ENCODE measurements at places on chromosomes 1 and 21.

- DNase-seq = no peak
- H3K27me3 ChIP-seq = peaks cover 2% of the 10 kb centered on the region
- H3K4me3 ChIP-seq = no peak overlapping the region
- no peaks in the 10 kb centered on the region for H3K36me3 ChIP-seq
- H3K27ac ChIP-seq = no peak overlapping the region
- H3K4me1 ChIP-seq = no peaks in the 10 kb centered on the region
These were observed 61.1 kb downstream of the FYB2 start for GRCh38 chr1:56758135-56758534.

DNA sequence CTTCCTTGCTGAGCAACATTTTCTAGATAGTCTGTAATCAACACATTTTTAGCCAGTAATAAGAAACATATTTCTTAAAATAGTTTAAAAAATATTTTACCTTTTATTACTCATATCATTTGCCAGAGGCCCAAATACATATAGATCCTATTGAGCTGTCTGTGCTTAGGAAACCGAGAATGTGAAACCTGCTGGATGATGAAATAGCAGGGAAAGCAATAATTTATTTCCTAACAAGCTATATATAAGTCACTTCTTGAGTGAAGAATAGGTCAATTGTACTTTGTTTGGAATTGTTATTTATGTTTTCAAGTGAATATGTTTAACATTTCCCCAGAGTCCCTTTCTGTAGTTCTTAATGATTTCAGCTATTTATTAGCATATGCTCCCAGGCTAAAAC is 339.9 kb upstream of the TMPRSS15 start:
- no peaks in the 10 kb centered on the region for H3K36me3 ChIP-seq
- no peak for DNase-seq
- H3K4me1 ChIP-seq = no peaks in the 10 kb centered on the region
- H3K4me3 ChIP-seq = no peak overlapping the region
- H3K27ac ChIP-seq = no peak overlapping the region

DNA sequence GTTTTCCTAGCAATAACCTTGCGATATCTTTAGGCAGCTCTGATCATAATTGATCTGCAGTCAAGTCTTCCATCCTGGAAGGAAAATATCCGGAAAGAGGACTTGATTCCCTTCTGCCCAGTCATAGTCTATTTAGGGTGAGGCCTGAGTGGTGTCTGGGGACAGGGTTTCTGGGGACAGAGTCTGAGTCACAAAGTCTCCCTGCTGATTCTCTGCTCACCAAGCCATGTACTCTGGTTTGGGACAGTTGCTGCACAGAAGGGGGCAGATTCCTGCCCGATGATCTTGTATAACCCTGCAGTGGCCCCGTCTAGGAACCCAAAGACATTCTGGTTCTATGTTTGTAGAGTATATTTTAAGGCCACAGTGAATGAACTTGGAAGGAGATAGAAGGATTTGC is 178.8 kb downstream of the KCNJ6 start:
- DNase-seq = no peak
- H3K27me3 ChIP-seq = peaks cover 10% of the 10 kb centered on the region
- H3K4me1 ChIP-seq = no peaks in the 10 kb centered on the region
- H3K27ac ChIP-seq = no peak overlapping the region
- no peaks in the 10 kb centered on the region for H3K36me3 ChIP-seq
- no peak overlapping the region for H3K4me3 ChIP-seq

GRCh38 chr1:108141621-108142020 is 58.5 kb downstream of the SLC25A24 start:
- no peaks in the 10 kb centered on the region for H3K27me3 ChIP-seq
- DNase-seq = no peak
- peaks cover 62% of the 10 kb centered on the region for H3K36me3 ChIP-seq

DNA sequence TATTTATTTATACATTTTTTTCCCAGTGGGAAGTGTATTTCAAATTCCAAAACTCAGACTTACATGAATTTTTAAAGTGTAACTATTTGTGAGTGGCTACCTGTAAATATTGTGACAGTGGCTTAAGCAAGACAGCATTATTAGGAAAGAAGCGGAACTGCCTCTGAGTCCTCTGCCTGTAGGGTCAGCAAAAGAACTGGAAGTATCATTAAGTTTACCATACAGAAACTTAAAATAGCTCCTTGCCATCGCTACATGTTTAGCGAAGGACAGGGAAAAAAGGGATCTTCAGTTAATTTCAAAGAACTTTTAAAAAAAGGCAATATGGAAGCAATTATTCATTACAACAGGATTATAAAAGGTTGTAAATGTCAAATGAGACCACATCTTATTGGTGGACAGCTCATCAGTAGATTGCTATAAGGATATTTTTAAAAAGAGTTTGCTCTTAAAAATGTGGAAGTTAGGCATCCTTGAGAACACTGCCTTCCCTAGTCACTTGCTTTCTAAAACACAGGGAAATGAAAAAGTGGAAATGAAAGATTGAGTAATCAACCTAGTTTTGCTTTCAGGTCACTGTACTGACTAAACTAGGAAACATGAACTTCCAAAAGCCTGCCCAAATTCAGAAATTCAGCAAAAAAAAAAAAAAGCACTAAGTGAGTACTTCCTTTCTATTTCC is 39.2 kb downstream of the NSL1 start:
- peaks cover 52% of the 10 kb centered on the region for H3K4me1 ChIP-seq
- peak overlapping the region; percentile 68 for H3K27ac ChIP-seq
- DNase-seq = no peak

- H3K4me3 ChIP-seq = no peak overlapping the region
- DNase-seq = no peak
- H3K27ac ChIP-seq = no peak overlapping the region
- H3K4me1 ChIP-seq = no peaks in the 10 kb centered on the region
- H3K27me3 ChIP-seq = no peaks in the 10 kb centered on the region
These were observed 68.3 kb downstream of the PLA2G4A start for GRCh38 chr1:186897008-186897407.

DNA sequence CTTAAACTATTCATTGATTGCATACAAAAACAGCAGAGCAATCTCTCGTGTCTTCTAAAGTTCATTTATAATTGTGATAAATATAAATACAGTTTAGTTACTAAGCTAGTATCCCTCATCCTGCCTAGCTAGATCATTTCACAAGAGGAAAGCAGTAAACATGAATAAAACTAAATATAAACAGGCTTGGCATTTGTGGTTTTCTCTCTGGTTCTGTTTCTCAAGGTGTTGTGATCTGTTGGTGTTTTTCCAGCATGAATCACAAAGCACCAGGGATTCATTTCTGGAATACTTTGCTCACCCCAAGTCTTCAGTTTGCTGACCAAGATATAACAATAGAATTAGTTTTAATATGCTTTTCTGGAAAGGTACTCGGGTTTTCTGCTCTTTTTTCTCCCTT is 32.7 kb upstream of the GLIS1 start:
- peaks cover 17% of the 10 kb centered on the region for H3K4me1 ChIP-seq
- H3K36me3 ChIP-seq = peaks cover 31% of the 10 kb centered on the region
- H3K27me3 ChIP-seq = no peaks in the 10 kb centered on the region
- no peak overlapping the region for H3K4me3 ChIP-seq
- DNase-seq = no peak
- H3K27ac ChIP-seq = no peak overlapping the region

DNA sequence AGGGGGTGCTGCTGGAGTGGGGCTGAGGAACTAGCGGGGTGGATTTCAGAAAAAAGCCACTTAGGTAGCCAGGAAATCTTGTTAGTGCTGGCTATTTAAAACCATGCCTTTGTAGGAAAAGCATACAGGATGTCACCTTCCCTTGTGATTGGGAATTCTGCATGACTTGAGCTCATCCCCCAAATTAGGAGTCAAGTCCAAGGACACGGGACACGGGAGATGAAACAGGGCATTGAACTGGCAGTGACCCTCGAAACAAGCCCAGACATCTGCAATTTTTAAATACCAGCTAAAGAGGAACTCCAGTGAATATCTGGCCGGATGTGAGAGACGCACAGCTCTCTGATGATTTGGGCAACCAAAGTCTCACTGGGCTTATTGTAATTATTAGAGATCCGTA is 32.8 kb downstream of the C2CD2 start:
- no peak overlapping the region for H3K27ac ChIP-seq
- H3K36me3 ChIP-seq = peaks cover 5% of the 10 kb centered on the region
- H3K4me3 ChIP-seq = no peak overlapping the region
- peaks cover 32% of the 10 kb centered on the region for H3K4me1 ChIP-seq
- no peak for DNase-seq

DNA sequence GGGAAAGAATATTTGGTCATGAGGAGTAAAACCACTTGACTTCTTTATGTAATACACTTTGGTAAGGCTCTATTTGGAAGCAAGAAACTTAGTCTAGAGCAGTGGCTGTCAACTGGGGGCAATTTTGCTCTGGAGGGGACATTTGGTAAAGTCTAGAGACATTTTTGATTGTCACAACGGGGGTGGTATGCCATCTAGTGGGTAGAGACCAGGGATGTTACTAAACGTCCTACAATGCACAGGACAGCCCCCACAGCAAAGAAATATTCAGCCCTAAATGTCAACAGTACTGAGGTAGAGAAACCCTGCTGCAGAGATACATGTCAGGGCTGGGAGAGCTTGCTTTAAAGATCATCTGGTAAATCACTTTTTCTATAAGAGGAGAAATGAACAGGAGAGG is 13.5 kb downstream of the FUCA1 start:
- no peaks in the 10 kb centered on the region for H3K27me3 ChIP-seq
- DNase-seq = peak; percentile 49
- H3K4me3 ChIP-seq = no peak overlapping the region
- peak overlapping the region; percentile 31 for H3K27ac ChIP-seq
- H3K4me1 ChIP-seq = peaks cover 9% of the 10 kb centered on the region
- peaks cover 3% of the 10 kb centered on the region for H3K36me3 ChIP-seq

- H3K27ac ChIP-seq = no peak overlapping the region
- H3K27me3 ChIP-seq = no peaks in the 10 kb centered on the region
- H3K36me3 ChIP-seq = no peaks in the 10 kb centered on the region
- no peak for DNase-seq
- H3K4me1 ChIP-seq = no peaks in the 10 kb centered on the region
These were observed 334.7 kb upstream of the PRMT6 start for GRCh38 chr1:106721790-106722189.

GRCh38 chr1:229047161-229047839 is 223.6 kb upstream of the RAB4A start:
- H3K4me3 ChIP-seq = no peak overlapping the region
- H3K4me1 ChIP-seq = peaks cover 3% of the 10 kb centered on the region
- H3K27me3 ChIP-seq = peaks cover 27% of the 10 kb centered on the region
- H3K27ac ChIP-seq = no peak overlapping the region

DNA sequence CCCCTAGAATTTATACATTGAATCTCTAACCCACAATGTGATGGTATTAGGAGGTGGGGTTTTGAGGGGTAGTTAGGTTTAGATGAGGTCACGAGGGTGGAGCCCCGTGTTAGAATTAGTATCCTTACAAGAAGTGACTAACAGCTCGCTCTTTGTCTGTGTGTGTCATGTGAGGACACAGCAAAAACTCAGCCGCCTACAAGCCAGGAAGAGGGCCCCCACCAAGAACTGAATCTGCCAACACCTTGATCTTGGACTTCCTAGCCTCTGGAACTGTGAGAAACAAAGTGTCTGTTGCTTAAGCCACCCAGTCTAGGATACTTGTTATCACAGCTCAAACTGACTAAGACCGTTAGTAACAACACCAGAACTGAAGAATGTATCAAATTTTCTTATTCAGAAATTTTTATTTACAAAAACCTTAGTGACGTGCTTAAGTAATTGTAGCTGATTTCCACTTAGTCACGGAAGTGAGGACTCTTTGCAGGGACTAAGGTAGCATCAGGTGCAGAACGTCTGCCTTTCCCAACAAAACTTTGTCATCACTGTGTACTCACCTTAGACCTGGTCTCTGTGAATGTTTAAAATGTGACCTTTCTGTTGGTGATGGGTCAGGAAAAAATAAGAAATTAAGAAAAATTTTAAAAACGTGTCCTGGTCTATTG is 24.5 kb upstream of the LRRC8C start:
- peak overlapping the region; percentile 98 for H3K27ac ChIP-seq
- no peaks in the 10 kb centered on the region for H3K27me3 ChIP-seq
- peak overlapping the region; percentile 68 for H3K4me3 ChIP-seq
- peaks cover 90% of the 10 kb centered on the region for H3K4me1 ChIP-seq
- DNase-seq = peak; percentile 86
- H3K36me3 ChIP-seq = peaks cover 7% of the 10 kb centered on the region

All from activated CD8-positive, alpha-beta memory T cell treated with anti-CD3 and anti-CD28 coated beads, Interleukin-2, amount 10 ng/mL, durations not matched to agents 7 days and 5 days (primary cell).